ENCODE measurements at places on chromosomes 13 and 19.

DNA sequence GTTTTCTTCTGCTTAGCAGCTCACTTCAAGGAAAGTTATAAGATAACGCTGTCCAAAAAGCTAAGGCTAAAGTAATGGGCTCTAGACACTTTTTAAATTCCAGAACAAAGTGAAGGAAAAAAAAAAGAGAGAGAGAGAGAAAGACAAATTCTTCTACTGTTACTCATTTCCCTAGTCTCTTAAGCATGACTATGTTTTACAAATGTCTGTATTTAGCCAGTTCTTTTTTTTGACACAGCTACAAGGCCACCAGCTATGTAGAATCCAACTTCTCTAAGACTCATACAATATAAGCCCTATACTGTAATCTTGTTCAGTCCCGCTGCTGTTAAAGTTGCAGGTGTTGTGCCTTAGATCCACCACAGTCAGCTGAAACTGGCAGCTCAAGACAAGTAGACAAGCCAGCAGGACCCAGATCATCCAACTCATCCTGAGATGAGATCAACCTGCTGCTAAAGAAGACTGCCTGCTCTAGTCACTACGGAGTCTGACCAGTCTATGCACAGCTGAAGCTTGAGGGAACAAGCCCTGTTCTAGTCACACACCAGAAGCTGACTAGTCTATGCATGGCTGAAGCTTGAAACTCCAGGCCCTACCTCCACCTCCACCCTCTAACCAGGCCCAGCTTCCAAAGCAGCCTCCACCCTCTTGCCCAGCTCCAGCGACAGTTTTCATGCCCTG is 10.3 kb upstream of the ZNF83 start:
- no peak for DNase-seq

DNA sequence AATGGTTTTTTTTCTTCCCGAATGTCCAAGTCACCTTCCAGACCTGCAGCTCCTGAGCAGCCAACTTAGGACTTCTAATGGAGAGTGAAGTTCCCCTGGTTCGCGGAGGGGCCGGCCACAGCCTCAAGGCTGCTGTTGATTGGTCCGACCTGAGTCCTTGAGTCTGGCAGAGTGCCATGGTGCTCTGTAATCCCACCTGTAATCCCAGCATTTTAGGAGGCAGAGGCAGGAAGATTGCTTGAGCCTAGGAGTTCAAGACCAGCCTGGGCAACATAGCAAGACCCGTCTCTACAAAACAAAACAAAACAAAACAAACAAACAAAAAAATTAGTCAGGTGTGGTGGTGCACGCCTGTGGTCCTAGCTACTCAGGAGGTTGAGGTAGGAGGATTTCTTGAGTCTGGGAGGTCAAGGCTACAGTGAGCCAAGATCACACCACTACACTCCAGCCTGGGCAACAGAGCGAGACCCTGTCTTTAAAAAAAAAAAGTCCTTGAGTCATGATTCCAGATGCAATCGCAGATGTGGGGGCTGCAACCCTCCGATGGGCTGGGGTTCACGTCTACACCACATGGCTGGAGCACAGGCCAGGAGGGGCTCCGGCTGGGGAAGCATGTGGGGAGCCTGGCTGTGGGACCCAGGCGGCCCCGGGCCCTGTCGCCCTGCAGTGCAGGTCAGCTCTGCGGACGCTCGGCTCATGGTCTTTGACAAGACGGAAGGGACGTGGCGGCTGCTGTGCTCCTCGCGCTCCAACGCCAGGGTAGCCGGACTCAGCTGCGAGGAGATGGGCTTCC is 17.7 kb downstream of the HPN start:
- no peak for DNase-seq

GRCh38 chr19:55418185-55418584 is 10.6 kb upstream of the UBE2S start:
- no peak for DNase-seq

- DNase-seq = no peak
These were observed 17.2 kb downstream of the ACTN4 start for GRCh38 chr19:38664503-38665211.

DNA sequence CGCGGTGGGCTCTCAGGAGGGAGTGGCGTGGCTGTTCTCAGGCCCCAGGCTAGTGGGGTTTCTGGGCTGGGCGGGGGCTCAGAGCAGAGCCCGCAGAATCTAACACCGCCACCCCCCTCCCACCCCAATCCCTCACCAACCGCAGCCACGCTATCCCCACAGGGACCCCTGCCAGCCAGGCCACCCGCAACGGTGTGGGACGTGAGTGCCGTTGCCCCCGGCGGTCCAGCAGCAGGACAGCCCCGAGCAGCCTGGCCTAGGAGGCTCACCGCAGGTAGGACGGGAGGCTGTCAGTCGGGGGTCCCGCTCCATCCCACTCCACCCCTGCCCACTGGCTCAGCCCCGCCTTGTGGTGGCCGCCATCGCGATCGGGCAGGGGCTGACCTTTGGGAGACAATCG is at the start of gene NTN5:
NTN5 (minus strand) TSS at position 24 of the 400 bp plus-strand sequence. CDS start 2,031 bp downstream, outside the sequence.
- DNase-seq = no peak

DNA sequence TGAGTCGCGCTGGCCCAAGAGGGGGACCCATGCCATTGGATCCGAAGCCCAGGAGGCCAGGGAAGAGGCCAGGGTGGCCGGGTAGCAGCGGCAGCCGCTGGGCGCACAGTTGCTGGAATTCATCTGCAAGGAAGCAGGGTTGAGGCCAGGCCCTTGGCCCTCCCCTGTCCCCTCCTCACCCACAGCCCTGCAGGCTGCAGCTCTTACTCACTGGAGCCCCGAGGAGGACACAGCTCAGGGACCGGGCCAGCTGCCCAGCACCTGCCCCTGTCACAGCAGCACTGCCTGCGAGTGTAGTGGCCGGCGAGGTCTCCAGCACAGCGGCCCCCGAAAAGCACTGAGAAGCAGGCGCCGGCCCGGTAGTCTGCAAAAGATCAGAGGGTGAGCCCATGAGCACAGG is 11.2 kb downstream of the FBN3 start:
- DNase-seq = no peak

DNA sequence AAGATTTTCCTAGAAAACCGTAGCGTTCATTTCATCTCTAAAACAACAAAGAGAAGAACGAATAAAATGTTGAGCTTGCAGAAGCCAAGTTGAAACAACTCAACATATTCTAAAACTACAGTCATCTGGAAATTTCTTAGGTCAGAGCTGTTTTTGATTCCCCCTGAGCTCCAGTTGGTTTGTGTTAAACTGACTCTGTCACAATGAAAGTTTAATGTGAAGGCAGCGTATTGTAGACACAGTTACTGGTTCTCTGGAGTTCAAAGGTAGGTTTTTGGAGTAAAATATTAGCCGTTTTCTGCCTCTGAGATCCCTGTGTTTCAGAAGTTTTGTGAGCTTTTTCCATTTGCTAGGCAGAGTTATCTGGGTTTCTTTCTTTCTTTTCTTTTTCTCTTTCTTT is 2.2 kb downstream of the ARHGEF7 start:
- DNase-seq = no peak

GRCh38 chr19:10868872-10869547 is 2.3 kb upstream of the CARM1 start:
- DNase-seq = no peak

DNA sequence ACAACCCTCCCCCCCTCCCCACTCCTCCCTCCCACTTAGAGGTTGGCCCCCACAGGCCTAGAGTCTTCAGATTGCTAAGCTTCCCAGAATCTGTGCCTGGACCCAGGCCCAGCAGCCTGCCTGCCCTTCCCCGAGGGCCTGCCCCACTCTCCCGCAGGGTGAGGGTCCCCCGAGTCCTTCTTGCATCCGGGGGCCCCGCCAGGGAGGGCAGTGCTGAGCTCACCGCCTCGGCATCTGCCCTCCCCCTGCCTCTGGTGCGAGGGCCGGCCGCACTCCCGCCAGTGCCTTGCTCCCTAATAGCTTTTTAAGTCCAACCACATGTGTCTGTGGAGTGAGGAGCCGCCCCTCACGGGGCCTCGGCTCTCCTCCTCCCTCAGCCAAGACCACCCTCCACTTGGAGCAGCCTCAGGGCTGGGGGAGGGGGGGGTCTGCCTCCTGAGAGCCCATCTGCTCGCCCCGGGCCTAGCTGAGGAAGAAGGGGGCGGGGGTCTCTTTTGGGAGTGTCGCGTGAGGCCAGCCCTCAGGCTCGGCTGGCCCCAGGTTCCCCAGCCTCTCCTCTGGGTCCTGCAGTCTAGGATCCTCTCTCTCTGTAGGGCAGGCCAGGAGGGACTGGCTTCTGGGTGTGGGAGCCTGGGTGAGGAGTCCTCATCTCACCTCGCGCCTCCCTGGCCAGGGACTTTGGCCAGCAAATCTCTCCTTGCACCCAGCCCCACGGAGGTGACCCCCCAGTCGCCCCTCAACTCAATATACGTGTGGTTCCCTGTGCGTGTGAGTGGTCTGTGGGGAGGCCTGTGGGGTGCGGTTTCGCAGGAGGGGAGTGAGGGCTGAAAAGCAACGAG is 47.2 kb downstream of the LYL1 start:
- no peak for DNase-seq

GRCh38 chr13:113849546-113849945 is 14.3 kb downstream of the GAS6 start:
- no peak for DNase-seq

DNA sequence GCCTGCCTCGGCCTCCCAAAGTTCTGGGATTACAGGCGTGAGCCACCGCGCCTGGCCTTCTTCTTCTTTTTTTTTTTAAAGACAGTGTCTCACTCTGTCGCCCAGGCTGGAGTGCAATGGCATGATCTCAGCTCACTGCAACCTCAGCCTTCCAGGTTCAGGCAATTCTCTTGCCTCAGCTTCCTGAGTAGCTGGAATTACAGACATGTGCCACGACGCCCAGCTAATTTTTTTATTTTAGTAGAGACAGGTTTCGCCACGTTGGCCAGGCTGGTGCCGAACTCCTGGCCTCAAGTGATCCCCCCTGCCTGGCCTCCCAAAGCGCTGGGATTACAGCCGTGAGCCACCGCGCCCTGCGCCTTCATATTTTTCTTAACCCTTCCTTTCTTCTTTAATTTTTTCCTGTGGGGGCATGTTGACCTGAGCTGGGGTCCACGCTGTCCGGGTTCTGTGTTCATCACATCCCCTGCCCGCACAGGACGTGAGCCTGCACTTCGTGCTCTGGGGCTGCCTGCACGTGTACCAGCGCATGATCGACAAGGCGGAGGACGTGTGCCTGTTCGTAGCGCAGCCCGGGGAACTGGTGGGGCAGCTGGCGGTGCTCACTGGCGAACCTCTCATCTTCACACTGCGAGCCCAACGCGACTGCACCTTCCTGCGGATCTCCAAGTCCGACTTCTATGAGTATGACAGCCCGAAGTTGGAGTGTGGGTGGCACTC is 14.1 kb downstream of the PNPLA6 start:
- DNase-seq = no peak

DNA sequence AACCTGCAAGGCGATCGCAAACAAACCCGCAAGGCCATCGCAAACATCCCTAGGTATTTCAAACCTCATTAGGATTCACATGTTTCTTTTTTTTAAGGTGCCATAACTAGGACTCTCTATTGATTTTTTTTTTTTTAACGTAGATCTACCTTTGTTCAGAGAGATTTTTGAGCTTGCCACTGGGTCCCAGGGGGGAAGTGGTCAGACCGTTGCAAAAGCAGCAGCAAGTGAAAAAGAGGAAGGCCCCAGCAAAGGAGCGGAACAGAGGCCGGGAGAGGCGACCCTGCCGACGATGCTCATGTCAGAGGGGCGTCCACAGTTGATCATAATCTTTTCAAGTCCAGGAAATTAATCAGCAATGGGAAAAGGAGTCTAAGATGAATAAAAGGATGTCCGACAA is 32.7 kb upstream of the FLT1 start:
- no peak for DNase-seq

- DNase-seq = peak; percentile 85
These were observed 26.7 kb upstream of the ISYNA1 start for GRCh38 chr19:18464646-18465045.

- DNase-seq = no peak
These were observed 258.2 kb upstream of the IRS2 start for GRCh38 chr13:110044551-110045111.

- no peak for DNase-seq
These were observed 173.7 kb downstream of the KLF12 start for GRCh38 chr13:73960474-73960873.

DNA sequence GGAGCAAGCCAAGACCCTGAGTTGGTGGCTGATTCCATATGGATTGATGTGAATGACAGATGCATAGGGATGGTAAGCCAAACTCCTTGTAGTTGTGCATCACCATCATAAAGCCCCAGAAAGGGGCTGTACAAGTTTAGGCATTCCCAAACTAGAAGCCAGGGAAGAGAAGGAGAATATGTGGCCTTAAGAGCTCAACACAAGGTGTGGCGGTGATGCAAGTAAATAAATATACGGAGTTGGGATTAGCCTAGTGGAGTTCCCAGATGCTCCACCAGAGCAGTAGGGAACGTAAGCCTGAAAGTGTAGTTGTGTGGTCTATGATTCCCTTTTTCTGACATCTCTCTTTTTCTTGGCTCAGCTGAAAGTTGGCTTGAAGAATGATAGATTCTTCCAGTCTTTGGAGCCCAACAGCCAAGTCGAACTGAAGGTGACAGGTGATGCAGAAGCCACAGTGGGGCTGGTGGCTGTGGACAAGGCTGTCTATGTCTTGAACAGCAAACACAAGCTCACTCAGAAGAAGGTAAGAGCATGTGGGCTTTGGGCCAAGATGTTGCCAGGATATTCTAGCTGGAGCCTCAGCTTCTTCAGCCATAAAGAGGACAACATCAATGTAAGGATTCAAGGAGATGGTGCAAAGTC is 30.1 kb downstream of the RDH8 start:
- DNase-seq = no peak

DNA sequence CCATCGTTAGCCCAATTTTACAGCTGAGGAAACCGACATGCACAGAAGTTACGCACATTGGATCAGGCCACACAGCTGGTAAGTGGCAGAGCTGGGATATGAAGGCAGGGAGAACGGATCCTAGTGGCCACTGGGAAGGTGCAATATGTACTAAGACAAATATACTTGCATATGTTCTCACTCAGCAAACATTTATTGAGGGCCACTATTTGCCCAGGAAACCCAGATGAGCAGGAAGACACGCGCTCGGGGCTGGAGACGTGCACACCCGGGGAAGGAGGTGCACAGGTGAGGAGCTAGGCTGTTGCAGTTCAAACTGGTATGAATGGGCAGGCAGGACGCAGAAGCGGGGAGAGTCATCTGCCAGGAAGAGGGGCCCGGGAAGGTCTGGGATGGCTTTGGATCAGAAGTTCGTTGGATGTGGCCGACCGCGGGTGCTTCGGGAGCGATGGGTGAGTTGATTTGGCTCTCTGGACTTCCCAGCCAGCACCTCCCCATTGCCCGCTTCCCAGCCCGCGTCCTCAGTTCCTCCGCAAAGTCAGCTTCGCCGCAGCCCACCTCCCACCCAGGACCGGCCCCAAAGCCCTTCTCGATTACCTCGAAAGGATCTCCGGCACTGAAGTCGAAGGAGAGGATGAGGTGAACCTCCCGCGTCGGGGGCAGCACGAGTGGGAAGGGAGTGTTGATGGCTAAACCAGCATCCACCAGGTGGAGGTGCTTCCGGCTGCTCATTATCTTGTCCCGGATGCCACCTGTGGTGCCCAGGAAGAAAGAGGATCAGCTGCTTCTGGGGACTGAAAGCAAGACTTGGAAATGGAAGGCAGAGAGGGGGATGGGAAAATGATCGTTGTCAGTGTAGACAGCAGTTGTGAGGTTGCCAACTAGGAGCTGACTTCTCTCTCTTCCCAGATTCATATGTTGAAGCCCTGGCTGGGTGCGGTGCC is 17.8 kb upstream of the CABP5 start:
- no peak for DNase-seq
